ENCODE measurements at places on chromosomes 3 and 15.

DNA sequence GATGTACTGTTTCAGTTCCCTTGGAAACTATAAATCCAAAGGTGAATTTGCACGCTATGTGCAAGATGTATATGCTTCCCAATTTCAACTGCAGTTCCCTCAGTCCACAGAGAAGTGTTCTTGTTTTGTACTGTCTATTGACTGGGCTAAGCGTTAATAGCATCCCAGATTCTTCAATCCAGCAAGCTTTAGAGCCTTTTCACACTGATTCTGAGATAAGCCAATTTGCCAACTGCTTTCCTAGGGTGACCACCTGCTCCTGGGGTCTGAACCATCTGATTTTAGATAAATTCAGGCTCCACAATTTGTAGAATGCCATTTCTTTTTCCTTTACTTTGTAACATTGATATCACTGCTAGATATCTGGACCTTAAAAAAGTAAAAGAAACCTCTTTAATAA, 340.1 kb downstream of the PTPRG start:
- DNase-seq: no peak

DNA sequence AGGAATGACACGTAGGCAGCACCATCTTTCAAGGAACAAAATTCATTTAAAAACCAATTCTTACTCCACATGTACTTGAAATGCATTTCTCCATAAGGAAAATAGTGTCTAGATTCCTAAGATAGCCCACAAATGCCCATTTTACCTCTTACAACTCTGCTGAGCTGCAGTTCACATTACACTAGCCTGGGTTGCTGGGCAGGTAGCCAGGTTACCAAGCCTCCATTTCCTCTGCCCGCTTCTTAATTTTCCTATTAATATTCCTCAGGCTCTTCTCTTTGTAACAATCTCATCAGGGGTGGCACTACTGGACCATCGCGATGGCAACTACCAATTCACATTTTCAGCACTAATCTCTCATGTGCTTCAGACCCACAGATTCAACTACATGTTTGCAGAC, 10.8 kb downstream of the ATP13A3 start:
- DNase-seq: no peak

DNA sequence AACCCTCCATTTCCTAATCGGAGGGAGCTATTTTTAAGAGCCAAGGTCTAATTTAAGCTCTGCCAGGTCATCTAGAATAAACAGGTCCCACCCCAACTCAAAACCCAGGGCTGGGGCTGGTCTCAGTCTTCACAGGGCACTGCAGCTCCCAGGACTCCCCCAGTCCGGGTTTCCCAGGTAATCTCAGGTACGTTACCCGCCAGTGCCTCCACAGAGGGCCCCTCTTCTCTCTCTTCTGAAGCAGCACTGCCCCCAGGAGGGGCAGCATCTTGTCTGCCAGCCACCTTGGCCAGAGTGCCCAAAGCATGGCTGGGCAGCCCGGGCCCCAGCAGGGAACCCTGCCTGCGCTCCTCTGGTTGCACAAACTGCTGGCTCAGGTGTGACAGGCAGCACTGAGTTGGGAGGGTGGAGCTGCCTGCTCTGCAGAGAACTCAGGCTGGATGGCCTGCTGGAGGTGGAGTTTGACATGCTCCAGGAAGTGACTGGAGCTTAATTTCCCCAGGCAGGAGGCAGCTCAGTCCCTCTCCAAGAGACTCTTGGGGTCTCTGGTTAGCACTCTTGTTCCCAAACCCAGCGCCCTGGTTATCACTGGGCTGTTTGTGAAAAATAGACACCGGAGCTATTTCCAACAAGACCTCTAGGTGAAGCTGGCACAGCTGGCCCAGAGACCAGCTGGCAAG, at the start of gene PLA2G4F:
Gene PLA2G4F (minus strand): TSS at position 394 of the 680 bp plus-strand sequence. CDS start 87 bp downstream, at position 307.
- no peak for DNase-seq

DNA sequence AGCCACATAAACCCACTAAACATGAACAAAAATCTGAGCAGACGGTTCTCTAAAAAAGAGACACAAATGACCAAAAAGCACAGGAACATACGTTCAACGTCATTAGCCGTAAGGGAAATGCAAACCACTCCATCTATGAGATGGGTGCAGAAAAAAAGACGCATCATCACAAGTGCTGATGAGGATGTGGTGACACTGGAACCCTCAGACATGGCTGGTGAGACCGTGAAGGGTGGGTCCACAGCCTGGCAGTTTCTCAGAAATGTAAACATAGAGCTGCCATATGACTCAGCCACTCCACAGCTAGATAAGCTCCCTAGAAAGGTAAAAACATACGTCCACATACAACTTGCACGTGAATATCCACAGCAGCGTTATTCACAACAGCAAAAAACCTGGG, 23.3 kb downstream of the PCSK6 start:
- DNase-seq: no peak

GRCh38 chr3:2727610-2728318, 382.4 kb downstream of the IL5RA start:
- no peak for DNase-seq

GRCh38 chr3:13493867-13494441, 13.8 kb downstream of the HDAC11 start:
- DNase-seq: no peak

DNA sequence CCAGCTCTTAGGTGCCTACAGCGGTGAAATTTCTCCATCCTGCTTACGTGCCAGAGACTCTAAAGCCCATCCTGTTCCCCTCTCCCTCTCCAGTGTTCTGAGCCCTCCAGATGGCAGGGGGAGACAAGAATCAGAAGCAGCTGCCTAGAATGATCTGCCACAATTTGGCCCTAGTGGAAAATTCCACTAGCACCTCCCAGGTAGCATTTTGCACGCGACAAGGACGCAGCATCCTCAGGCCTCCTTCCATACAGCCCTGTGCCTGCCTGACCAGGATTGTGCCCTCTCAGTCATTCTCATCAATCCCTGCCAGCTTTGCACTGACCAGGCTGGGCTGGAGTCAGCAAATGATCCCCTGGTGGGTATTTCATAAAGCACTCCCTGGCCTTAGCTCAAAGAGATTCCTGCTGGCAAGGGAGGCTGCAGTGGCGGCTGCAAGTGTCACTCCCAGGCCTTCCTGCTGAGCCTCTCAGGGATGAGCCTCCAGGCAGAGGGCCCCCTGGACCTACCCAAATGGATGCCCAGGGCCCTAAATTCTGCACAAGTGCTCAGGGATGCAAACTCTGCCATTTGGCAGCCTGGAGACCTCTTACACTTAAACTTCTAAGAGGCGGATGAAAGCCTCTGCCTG, 130.2 kb upstream of the ATP2B2 start:
- no peak for DNase-seq

DNA sequence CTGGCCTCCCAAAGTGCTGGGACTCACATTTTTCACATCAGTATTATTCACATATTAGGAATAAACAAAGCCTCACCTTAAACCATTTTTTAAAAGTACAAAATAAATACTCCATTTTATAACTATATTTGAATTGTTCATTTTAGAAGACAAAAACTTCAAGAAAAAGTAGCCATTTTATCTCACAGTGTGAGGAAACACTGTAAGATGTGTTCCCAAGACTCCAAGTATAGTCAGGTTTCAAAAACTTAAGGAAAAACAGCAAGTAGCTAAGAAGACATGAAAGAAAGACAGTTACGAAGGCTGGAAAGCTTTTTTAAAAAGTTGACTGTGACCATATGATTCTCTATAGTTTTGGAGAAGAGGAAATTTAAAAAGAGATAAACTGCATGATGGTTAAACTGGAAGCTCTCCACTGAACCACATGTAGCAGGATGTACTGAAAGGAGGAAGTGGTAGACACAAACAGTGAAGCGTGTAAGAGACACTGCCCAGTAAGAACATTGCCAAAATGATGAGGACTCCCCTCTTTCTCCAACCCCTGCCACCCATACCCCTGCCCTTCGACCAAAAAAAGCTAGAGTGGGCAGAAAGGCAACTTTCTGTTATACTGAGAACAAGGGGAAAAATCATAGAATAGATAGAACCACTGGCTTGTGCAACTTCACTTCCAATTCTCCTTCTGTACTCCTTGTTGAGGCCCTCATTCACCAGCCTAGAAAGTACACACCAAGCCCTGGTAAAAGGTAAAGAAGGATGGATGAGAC, 6.2 kb upstream of the TMF1 start:
- DNase-seq: no peak

DNA sequence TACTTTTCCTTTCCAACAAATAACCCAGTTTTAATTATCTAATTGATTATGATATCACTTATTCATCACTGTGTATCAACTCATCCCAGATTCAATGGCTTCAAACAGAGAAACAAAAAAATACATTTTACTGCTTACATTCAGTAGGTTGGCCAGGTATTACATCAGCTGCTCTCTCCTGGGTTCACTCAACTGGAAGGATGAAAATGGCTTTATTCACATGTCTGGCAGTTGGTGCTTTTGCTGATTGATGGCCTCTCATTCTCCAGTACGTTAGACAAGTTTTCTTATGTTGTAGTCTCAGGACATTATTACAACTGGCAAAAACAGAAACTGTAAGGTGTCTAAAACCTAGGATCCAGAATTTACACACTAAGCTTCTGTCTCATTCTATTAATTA, 811.0 kb upstream of the ALCAM start:
- DNase-seq: peak; percentile 29

DNA sequence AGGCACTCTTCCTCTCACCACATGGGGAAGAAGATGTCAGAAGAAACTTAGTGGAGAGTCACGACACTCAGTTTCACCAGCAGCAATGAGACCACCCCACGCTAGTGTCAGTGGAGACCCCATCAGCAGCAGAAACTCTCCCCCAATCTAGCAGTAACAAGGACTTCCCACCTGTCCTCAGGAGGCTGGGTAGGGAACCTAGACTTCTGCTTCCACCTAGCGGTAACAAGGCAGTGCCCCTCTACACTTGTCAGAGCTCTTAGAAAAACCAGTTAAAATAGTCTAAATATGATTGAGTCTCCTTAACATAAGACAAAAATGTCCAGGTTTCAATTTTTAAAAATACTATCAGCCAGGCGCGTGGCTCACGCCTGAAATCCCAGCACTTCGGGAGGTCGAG, 57.3 kb downstream of the TRAT1 start:
- no peak for DNase-seq

GRCh38 chr3:102104033-102104432, 254.7 kb downstream of the NFKBIZ start:
- DNase-seq: no peak

- DNase-seq: no peak
Observed at GRCh38 chr3:40968666-40969065, 230.6 kb upstream of the CTNNB1 start.

DNA sequence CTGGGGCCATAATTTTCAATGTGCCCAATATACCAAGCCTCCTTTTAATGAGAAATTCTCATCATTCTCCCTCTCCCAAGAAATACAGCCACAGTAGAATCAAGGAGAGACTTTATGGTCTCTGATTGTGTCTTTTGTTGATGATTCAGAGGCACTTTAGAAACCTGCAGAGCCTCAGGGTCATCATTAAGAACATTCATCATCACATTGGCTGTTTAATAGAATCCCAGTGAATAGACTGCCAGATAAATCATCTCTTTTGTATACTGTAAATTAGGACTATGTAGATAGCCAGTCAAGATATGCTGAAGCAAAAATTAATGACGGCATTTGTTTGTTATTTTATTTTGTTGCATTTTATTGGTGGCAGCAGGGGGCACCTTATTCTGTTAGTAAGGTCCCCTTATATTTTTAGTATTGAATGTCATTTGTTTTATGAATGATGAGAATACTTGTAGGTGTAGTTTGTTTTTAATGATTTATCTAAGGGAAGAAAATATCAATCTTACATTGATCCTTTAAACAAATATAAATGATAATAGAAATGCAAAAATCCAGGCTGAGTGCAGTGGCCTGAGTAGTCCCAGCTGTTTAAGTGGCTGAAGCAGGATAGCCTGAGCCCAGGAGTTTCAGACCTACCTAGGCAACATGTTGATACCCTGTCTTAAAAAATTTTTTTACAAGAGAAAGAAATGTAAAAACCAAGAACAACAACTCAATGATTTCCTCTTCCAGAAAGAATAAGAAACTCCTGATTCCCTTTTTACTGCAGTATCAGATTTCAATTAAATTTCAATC, 138.8 kb downstream of the ZBBX start:
- no peak for DNase-seq

DNA sequence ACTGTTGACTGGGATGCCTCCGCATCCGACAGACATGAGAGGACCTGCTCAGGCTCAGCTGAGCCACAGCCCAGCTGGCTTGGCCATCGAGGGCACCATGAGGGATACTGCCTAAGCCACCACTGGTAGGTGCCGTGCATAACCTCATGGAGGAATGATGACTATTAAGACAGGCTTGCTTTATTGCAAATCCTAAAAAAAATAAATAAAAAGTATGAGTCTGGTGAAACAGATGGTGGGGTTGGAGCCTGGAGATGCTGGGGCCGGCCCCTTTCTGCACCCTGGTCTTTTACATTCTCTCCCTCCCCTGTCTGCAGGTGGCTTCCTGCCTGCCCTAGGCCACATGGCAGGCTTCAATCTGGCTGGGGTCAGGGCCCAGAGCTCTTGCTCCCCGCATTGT, 24.0 kb upstream of the RAD18 start:
- no peak for DNase-seq

GRCh38 chr15:49984436-49984835, 134.6 kb downstream of the ATP8B4 start:
- no peak for DNase-seq

- no peak for DNase-seq
Observed at GRCh38 chr3:112858410-112859069, 11.9 kb upstream of the CD200R1L start.

Data from NCI-H1436 treated with DMSO at 0.1 percent for 48 hours (cell line).